ENCODE measurements at places on chromosomes 5 and 9.

GRCh38 chr5:178340187-178340586, 107.6 kb upstream of the PHYKPL start:
- DNase-seq: no peak

- DNase-seq: no peak
Observed at GRCh38 chr9:131631306-131631705, 86.0 kb downstream of the PRRT1B start.

GRCh38 chr5:146313027-146313426, 25.6 kb upstream of the POU4F3 start:
- no peak for DNase-seq

- peak; percentile 78 for DNase-seq
Observed at GRCh38 chr9:97632248-97632984, 752 bp downstream of the TSTD2 start.

DNA sequence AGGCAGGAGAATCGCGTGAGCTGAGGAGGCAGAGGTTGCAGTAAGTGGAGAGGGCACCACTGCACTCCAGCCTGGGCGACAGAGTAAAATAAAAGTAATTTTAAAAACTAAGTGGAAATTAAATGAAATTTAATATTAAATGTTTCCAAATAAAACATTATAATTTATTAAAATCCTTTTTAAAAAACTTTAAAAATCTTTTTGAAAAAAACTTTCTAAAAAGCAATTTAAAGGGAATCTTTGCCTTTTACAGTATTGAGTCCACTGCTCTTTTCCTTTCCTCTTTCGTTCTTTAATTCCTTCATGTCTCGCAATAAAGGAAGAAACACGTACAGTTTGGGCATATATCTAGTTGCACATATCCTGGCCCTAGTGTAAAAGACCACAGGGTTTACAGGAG, 77.8 kb upstream of the DMRT1 start:
- no peak for DNase-seq

DNA sequence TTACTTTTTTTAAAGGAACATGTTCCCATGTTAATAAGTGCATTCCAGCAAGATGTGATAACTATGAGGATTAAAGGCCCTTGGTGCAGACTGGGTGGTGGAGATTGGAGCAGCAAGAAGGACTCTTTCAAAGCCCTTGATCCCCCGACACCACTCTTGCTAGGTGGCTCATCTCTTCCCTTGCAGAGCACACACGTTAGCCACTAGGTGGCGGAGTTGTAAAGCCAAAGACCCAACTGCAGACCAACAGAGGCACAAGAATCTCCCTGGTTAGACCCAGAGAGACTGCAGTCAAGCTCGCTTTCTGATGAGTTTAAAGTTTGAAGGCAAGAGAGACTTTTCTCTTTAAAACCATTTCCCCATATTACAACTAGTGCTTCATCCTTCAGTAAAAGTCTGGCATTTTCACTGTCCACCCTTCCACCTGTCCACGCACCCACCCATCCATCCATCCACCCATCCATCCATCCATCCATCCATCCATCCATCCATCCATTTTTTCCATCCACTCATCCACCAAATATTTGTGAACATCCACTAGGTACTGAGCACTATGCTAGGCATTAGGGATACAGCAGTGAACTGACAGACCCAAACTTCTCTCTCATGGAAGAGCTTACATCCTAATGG, 226.9 kb downstream of the MSX2 start:
- no peak for DNase-seq

DNA sequence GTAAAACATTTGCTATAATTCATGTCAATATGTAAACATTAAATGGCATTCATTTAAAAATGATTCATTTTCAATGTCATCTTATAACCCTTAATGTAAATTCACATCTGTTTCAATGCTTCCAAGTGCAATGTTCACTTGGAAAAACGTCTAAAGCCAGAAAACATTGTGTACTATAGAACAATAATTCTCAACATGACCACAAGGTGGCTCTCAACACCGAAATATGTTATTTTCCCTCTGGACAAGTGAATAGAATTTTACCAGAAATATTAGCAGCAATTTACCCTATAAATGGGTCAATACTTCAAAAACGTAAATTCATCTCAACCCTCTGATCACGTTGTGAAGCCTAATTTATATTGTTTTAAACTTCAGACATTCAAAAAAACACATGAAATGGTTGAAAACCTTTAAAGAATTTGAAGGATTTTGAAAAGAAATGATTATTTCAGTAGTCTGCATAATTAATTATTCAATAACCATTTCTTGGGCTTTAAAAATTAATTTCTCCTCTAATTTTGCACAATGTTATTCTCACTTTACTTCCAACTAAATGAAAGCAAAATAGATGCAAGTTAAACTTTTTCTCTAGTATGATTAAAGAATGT, 11.0 kb downstream of the CDH10 start:
- peak; percentile 47 for DNase-seq

DNA sequence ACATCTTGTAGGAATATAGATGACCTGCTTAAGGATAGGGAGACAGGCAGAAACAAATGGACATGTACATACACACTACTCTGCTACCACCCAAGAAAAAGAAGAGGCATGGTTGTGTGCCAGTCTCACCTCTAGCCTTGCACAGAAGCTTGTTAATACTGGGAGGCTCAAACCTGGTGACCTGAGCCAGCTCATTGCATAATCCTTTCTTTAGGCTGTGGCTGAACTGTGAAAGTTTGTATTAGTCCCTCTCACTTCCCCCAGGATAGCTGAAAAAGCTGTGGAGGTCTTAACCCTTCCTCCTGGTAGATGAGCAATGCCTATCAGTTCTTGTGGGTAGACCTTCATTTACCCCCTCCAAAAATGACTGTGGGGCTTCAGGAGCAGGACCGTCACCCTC, 28.7 kb downstream of the TPD52L3 start:
- DNase-seq: no peak

DNA sequence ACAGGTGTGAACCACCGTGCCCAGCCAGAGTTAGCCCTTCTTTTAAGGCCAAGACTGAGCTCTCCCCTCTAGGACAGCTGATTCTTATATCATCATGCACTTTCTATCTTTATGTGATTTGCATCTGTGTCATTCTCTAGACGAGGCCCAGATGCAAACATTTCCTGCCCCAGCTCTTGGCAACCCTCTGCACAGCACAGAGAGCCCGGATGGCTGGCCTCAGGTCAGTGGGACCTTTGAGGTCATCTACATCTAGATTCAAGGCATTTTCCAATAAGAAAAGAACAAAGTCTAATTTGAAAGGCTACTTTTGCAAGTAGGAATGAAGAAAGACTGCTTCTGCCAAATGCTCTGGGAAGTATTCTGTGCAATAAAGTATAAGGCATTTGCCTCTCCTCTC, 109.0 kb upstream of the DAB2 start:
- no peak for DNase-seq

DNA sequence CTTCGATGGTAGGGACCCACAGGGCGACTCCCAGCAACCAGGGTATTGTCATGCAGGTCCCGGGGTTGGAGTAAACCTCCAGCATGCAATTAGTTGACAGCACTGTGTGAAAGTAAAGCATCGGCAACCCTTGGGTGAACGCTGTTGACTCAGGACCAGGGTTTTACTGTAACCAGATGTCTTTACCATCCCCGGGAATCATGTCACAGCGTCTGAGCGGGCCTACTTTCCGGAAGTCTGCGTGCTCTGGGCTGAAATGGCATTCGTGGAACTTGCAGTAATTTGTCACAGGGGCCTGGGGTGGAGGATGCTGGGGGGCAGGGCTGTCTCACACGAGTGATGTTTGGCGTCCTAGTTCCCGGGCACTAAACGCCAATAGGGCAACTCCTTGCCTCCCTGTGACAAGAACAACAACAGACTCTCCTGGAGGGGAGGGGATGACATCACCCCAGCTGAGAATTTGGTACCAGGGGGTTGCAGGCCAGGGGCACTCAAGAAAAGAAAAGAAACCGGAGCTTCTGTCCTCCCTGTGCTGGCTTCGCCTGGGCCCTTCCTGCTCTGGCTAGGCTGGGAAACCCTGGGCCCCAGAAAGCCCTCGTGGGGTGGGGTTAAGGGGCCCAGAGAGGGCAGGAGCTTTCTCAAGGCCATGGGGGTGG, 10.1 kb upstream of the UBAC1 start:
- no peak for DNase-seq

- no peak for DNase-seq
Observed at GRCh38 chr5:168022446-168023169, 268.8 kb upstream of the WWC1 start.

GRCh38 chr9:130138791-130139190, 33.4 kb upstream of the NCS1 start:
- DNase-seq: no peak

GRCh38 chr9:37949576-37949975, 45.6 kb upstream of the SLC25A51 start:
- DNase-seq: no peak

- no peak for DNase-seq
Observed at GRCh38 chr9:94277885-94278536, 18.9 kb downstream of the ZNF169 start.

- no peak for DNase-seq
Observed at GRCh38 chr5:173015192-173015591, 31.6 kb downstream of the ATP6V0E1 start.

- no peak for DNase-seq
Observed at GRCh38 chr9:14312719-14313377, 1.1 kb downstream of the NFIB start.

- DNase-seq: no peak
Observed at GRCh38 chr9:97527626-97528528, 26.4 kb downstream of the TMOD1 start.

All from NCI-H2081 treated with DMSO at 0.1 percent for 48 hours (cell line).